A549 treated with CORT108297 at 1 μM for 4 hours (cell line): ENCODE measurements at places on chromosomes 2 and 18. TPM values are rescaled to one million over a fixed set of nuclear protein-coding genes. Genes with fewer than 3 reads are reported as not detected.

Gene NAT8
- total RNA-seq: not detected in 5 replicates

Gene ZNF385B
- 0.20 to 0.21 TPM in 2 of 5 replicates, not detected in the others for total RNA-seq

Gene CHST10
- 15.6 to 17.3 TPM (median 16.0 TPM) in 5 replicates for total RNA-seq

Gene EVA1A
- 10.7 to 13.6 TPM (median 11.5 TPM) in 5 replicates for total RNA-seq

Gene SALL3
- total RNA-seq: not detected in 5 replicates

Gene ACMSD
- not detected in 5 replicates for total RNA-seq

Gene ALLC
- total RNA-seq: 0.06 to 0.13 TPM (median 0.12 TPM) in 4 of 5 replicates, not detected in the other

Gene INPP1
- total RNA-seq: 24.1 to 28.9 TPM (median 26.0 TPM) in 5 replicates

Gene MAPK4
- total RNA-seq: 0.08 to 0.11 TPM (median 0.09 TPM) in 5 replicates

Gene ALKAL2
- not detected in 5 replicates for total RNA-seq

Gene ABCG5
- not detected in 5 replicates for total RNA-seq

Gene TMEM198
- total RNA-seq: 0.45 to 1.4 TPM (median 1.1 TPM) in 5 replicates

Gene SULT1C2
- total RNA-seq: 0.38 to 0.72 TPM (median 0.49 TPM) in 5 replicates

Gene FBLN7
- total RNA-seq: 0.49 to 0.74 TPM (median 0.66 TPM) in 5 replicates

Gene EFHD1
- total RNA-seq: 1.9 to 2.9 TPM (median 2.5 TPM) in 5 replicates

Gene LCT
- total RNA-seq: 0.03 to 0.06 TPM (median 0.03 TPM) in 4 of 5 replicates, not detected in the other

Gene CNDP1
- not detected in 5 replicates for total RNA-seq

Gene COL3A1
- 0.10 to 0.27 TPM (median 0.26 TPM) in 5 replicates for total RNA-seq

Gene GPR17
- total RNA-seq: 0.06 to 0.19 TPM (median 0.11 TPM) in 4 of 5 replicates, not detected in the other

Gene UGT1A4
- 0.06 to 0.08 TPM (median 0.07 TPM) in 3 of 5 replicates, not detected in the others for total RNA-seq

Gene MLPH
- total RNA-seq: 251 to 312 TPM (median 290 TPM) in 5 replicates

Gene CHST9
- total RNA-seq: 0.02 TPM in 1 of 5 replicates, not detected in the others

Gene NTSR2
- 0.07 to 0.13 TPM in 2 of 5 replicates, not detected in the others for total RNA-seq

Gene UGT1A10
- total RNA-seq: 0.06 TPM in 1 of 5 replicates, not detected in the others

Gene RBM45
- total RNA-seq: 11.1 to 12.6 TPM (median 11.6 TPM) in 5 replicates

Gene RAPGEF4
- 0.14 to 0.54 TPM (median 0.20 TPM) in 5 replicates for total RNA-seq

Gene BABAM2
- total RNA-seq: 42.9 to 47.8 TPM (median 46.8 TPM) in 5 replicates

Gene NEU2
- not detected in 5 replicates for total RNA-seq

Gene TPO
- 0.09 to 0.22 TPM (median 0.16 TPM) in 5 replicates for total RNA-seq

Gene WDR35
- 12.4 to 17.2 TPM (median 15.1 TPM) in 5 replicates for total RNA-seq

Gene FBXO48
- 0.49 to 0.65 TPM (median 0.53 TPM) in 5 replicates for total RNA-seq

Gene KCNG3
- total RNA-seq: 0.55 to 0.95 TPM (median 0.77 TPM) in 5 replicates

Gene TBR1
- total RNA-seq: 0.01 to 0.07 TPM (median 0.05 TPM) in 4 of 5 replicates, not detected in the other

Gene ACTG2
- 0.09 to 0.19 TPM (median 0.15 TPM) in 4 of 5 replicates, not detected in the other for total RNA-seq

Gene PRKCE
- 7.7 to 10.5 TPM (median 9.2 TPM) in 5 replicates for total RNA-seq

Gene NRBP1
- total RNA-seq: 127 to 140 TPM (median 138 TPM) in 5 replicates

Gene UPP2
- not detected in 5 replicates for total RNA-seq

Gene EMILIN1
- total RNA-seq: 0.37 to 0.50 TPM (median 0.47 TPM) in 5 replicates

Gene PPM1G
- total RNA-seq: 161 to 174 TPM (median 170 TPM) in 5 replicates

Gene TACR1
- total RNA-seq: 0.09 to 0.20 TPM (median 0.13 TPM) in 5 replicates

Gene EPHA4
- total RNA-seq: 0.49 to 1.1 TPM (median 0.72 TPM) in 5 replicates

Gene FTCDNL1
- total RNA-seq: 2.2 to 3.2 TPM (median 2.6 TPM) in 5 replicates

Gene HSPE1
- 462 to 998 TPM (median 528 TPM) in 5 replicates for total RNA-seq

Gene LYPD1
- total RNA-seq: 14.0 to 21.5 TPM (median 15.8 TPM) in 5 replicates

Gene HOXD13
- total RNA-seq: 0.16 to 0.27 TPM (median 0.23 TPM) in 5 replicates

Gene SGO2
- total RNA-seq: 11.9 to 16.2 TPM (median 13.7 TPM) in 5 replicates

Gene DSEL
- 0.27 to 0.40 TPM (median 0.34 TPM) in 5 replicates for total RNA-seq

Gene CYTIP
- total RNA-seq: not detected in 5 replicates

Gene GBX2
- 2.1 to 3.1 TPM (median 2.9 TPM) in 5 replicates for total RNA-seq

Gene NEU4
- 0.07 to 0.41 TPM (median 0.24 TPM) in 5 replicates for total RNA-seq

Gene LRPPRC
- total RNA-seq: 87.6 to 107 TPM (median 101 TPM) in 5 replicates

Gene SLC14A1
- total RNA-seq: 0.08 to 0.23 TPM (median 0.15 TPM) in 4 of 5 replicates, not detected in the other

Gene IL36B
- 0.09 to 0.19 TPM in 2 of 5 replicates, not detected in the others for total RNA-seq

Gene ZNF892
- 0.17 to 0.60 TPM (median 0.45 TPM) in 5 replicates for total RNA-seq

Gene IL1B
- total RNA-seq: 0.21 to 0.57 TPM (median 0.24 TPM) in 5 replicates

Gene SPP2
- not detected in 5 replicates for total RNA-seq
